Stimulated activated CD4-positive, alpha-beta T cell treated with anti-CD3 and anti-CD28 coated beads, Interleukin-15, amount 100 ng/mL, for 1 hour (primary cell): ENCODE measurements at places on chromosomes 3 and 15.

GRCh38 chr15:39594446-39595337, 13.8 kb downstream of the THBS1 start:
- no peak for DNase-seq

DNA sequence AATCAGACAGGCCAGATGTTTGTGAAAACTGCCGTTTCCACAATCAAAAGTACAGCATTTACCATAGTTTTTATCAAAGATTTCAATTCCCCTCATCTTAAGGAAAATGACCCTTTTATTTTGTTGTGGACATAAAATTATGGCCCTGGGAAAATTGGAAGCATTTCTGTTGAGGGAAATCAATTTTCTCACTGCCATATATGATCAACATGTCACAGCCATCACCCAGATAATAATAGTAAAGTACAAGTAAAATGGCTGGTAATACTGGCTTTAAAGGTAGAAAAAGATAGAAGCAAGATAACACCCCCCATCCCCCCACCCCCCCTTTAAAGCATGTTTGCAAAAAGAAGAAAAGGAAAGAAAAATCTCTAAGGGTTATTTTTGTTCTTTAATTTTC, 311.7 kb downstream of the WDR72 start:
- no peak for DNase-seq

GRCh38 chr15:52161406-52161966, 29.7 kb downstream of the GNB5 start:
- no peak for DNase-seq

GRCh38 chr15:81548365-81549130, 174.5 kb upstream of the TMC3 start:
- no peak for DNase-seq

- no peak for DNase-seq
Measured at GRCh38 chr15:25508369-25509002, 69.7 kb upstream of the UBE3A start.
